Effector CD4-positive, alpha-beta T cell (primary cell): ENCODE measurements at places on chromosomes 3 and 15.
A peak's percentile ranks its signal among the peaks of the same experiment; 100 is the strongest.

- no peak for DNase-seq
These were observed 49.5 kb downstream of the TP63 start for GRCh38 chr3:189680723-189681122.

DNA sequence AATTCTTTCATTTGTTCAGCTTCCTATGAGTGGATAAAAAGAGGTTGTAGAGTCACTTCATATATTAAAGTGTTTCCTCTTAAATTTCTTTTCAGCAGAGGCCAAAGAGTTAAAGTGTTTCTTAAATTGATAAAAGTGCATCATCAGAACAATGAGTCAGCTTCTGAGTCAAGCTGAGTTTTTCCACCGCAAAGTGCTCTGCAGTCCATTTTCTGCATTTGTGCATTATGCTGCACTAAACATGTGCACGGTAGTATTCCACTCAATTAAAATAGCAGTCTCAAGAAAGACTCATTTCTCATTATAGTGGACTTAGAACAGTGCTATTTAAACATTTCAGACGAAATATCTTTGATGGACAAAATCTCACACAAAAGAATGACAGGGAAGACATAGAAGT lies 152.0 kb downstream of the ZBBX start:
- DNase-seq: no peak

DNA sequence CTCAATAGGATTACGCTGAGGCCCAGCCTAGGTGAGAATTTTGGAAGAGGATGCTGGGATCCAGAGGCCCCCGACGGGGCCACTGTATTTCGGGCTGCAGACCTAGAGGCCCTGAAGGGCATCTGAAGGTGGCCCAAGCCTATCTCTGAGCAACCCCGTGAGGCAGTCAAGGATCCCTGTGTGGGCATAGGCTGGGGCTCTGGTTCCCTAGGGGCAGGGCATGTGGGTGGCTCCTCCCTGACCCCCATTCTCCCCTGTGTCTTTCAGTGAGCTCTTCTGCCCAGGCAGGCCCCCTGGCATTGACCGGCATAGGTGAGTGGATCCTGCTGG lies 216.0 kb downstream of the SNRPN start:
- no peak for DNase-seq

GRCh38 chr3:35789042-35789831 lies 149.9 kb downstream of the ARPP21 start:
- no peak for DNase-seq

- peak; percentile 44 for DNase-seq
These were observed 83.9 kb upstream of the PLXND1 start for GRCh38 chr3:129690406-129690805.
